Mesothelial cell of epicardium (in vitro differentiated cells): ENCODE measurements at places on chromosomes 12 and 14.

- no peak for DNase-seq
Observed at GRCh38 chr12:4283512-4284255, 10.1 kb downstream of the CCND2 start.

DNA sequence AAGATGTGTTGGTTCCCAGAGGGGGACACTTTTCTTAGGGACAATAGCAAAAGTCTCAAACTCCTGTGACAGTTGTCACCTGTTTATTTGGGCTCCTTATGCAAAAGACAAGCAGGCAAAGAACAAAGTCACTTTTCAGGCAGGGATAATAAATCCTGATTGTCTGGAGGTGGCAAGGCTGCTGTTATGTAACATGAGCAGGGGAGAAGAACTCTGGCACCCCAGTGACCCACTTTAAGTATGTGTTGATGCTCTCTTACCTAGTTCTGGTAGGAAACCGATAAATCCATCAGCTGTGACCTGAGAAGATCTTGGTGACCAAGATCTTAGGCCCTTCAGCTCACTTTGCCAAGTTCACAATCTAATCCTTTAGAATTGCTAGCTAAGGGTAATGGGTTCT lies 17.4 kb downstream of the MDGA2 start:
- no peak for DNase-seq

DNA sequence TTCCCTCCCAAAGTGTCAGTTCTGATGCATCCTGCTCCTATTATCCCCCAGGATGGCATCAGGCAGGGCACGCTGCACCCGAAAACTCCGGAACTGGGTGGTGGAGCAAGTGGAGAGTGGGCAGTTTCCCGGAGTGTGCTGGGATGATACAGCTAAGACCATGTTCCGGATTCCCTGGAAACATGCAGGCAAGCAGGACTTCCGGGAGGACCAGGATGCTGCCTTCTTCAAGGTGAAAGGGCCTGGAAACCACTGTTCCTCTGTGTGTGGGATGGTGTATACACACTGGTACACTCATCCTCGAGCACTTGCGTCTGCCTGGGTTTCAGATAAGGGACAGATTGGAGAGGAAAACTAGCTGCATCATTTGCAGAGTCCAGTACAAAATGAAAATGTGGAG lies 1.0 kb downstream of the IRF9 start:
- no peak for DNase-seq

DNA sequence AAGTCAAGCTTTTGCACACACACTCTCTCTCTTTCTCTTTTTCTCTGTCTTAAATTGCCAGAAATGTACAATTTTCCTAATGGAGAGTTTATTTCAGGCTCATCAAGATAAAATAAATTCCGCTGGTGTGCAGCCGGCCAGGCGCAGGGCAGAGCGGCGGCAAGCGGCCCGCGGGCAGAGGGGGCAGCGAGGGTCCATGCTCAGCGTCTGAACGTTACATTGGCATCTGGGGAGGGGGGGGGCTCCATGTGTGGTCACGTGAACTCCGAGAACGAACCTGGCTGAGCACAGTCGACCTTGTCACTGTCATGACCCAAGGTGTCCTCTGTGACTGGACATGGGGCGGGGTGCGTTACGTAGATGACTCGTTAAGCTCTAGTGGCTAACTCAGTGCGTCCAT lies 23.8 kb upstream of the FZD10 start:
- no peak for DNase-seq

DNA sequence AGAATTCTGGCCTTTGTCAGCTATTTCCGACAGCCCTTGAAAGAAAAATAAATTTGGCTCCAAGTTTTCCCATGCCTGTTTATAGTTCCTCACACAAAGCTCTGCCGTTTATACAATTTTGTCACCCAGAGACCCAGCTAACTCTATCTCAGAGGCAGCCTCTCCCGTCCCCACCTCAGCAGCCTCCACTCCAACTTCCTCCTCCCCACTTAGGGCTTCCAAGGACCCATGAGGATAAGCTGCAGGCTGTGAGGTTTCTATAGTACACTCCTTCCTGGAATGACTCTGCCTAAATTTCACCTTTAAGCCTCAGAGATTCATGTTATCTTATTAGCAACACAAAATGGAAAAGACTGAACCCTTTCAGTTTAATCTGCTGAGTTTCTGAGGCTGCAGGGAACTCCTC lies 71.8 kb downstream of the TTC9 start:
- no peak for DNase-seq

DNA sequence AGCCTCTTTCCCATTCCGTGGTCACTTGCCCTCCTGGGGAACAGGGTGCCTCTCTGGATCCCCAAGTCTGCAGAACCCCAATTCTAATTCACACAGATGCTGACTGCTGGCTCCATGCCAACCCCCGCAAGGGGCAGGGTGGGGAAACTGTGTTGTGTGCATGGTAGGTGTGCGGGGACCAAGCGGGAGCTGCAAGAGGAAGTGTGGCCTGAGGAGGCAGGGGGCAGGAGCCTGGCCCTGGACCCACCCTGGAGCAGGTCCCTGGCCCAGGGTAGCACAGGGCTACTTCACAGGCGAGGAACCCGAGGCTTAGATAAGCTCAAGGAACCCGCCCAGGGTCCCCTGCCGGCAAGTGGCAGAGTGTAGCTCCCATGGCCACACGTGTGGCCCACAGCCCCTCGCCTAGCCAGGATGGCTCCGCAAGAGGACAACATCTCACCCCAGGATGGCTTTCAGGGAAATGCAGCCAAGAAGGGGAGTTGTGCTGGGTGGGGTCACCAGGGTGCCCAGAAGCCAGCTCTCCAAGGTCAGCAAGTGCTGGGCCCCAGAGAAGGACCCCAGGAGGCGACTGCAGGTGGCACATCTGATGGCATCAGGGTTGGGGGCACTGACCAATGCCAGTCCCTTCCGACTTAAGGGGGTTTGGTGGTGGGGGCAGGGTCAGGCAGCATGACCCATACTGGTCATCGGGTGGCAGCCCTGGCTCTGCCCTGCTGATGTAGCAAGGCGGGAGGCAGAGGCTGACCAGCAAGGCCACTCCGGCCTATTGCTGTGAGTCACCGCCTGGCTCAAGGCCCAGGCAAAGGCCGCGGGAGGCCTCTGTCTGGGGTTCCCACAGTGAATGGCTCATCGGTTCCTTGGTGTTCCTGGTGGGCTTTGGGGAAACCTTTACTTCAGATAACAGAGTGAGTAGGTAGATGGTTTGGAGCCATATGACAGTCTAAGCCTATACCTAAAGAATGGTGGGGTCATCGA lies 37.3 kb upstream of the EML1 start:
- DNase-seq, result no peak

DNA sequence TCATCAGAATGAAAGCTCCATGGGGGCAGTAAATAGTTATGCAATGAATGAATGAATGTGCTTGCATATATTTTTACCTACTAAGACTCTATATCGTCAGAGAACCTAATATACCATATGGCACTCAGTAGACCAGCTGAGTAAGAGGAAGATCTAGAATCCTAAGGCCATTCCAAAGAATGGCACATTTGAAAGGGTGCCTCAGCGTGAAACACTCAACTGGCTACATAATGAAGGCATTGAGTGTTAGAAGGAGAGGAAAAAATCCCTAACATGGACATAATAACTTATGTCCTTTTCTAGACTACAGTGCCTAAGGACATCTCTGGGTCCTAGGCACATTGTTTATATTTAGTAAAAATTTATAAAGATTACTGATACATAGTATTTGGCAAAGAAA lies 61.7 kb upstream of the ARID2 start:
- DNase-seq, result no peak

DNA sequence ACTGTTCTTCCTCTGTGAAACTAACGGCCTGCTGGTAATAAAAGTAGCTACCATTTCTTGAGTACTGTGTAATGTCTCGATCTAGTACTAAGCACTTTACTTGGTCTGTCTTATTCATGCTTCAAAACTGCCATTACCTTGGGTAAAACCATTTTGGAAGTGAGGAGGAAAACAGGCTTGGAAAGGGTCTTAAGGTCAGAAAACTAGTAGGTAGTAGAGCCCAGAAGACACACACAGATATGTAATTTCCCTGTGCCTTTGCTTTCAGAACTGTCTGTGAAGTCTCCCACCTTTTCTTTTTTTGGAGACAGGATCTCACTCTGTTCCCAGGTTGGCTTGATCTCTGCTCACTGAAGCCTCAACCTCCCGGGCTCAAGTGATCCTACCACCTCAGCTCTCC lies 3.4 kb upstream of the DDX55 start:
- DNase-seq, result no peak

- no peak for DNase-seq
Observed at GRCh38 chr14:53331247-53331646, 178.1 kb upstream of the DDHD1 start.

GRCh38 chr14:71166180-71166837 lies 259.1 kb downstream of the PCNX1 start:
- DNase-seq, result no peak

DNA sequence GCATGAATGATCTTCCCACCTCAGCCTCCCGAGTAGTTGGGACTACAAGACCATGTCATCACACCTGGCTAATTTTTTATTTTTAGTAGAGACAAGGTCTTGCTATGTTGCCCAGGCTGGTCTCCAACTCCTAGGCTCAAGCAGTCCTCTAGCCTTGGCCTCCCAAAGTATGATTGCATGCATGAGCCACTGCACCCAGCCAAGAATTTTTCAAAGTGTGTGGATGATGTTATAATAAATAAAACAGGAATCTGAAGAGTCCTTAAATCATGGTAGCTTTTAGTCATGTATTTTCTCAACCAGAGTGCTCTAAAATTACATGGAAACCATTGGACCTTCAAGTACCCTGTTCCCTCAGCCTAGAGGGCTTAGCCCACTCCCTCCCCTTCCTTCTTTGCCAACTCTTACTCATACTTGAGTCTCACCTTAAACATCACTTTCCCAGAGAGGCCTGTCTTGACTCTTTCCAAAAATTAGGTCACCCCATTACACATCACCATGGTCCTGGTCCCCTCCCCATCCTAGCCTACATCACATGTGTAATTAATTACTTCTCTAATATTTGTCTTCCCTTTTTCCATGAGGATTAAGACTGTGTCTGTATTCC lies 52.2 kb upstream of the BICDL1 start:
- no peak for DNase-seq
